ENCODE measurements at places on chromosomes 6 and 20.

DNA sequence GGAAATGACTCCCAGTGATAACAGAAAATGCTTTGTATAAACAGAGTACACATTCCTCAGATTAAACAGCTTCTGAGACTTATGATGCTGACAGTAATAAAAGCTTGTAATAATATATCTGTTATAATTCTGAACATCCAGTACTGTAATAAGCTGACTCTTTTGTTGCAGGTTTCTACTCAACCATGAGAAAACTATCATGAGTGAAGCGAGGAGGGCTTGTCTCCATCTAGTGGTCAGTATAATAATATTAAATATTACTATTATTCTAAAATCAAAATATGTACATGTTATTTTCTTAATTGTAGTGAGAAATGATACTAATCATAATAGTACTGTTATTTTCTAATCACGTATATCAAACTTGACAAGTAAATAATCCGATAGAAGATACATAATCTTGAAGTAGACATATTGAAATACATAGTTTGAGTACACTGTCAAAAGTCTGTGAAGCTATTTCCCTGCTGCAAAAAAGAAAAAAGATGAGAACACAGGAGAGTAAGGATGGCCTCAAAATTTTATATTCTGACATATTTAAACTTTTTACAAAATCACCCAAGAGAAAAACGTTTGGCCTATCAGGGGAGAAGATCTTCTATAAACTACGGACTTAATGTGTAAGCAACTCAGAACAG, 183.1 kb downstream of the MOXD1 start:
- no peak for DNase-seq

DNA sequence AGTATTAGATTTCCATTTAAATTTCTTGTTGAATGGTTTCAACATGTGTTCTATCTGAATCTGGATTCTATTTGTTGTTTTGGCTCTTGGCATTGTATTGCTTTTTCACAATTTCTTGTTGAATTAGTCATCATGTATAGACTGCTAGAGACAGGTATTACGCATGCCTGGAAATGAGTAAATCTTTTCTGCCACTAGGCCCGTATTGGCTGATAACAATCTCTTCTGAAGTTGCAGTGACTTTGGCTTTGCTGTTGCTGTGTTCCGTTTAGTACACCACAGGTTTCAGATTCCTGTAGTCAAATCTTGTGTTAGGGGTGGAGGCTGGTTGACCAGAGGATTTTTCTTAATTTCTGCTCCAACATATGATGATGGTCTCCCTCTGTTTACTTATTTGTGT, 1339.4 kb downstream of the GRIK2 start:
- DNase-seq: no peak

DNA sequence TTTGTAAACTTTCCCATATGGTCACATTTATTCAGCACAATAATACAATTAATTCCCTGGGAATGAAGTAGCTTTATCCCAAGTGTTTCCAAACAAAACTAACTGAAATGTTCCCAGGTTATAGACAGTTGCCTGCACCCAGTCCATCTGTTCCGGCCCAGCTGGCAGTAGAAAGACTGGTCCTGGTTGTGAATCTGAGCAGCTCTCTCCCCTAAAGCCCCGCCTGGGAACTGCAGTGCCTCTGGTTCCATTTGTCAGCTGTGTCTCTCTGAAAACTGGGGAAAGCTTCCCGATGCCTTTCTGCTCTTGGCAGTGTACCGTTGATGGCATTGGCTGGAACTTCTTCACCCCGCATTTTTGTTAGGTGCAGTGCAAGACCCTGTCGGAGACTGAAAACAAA, 8.7 kb downstream of the MTHFD1L start:
- DNase-seq: no peak

GRCh38 chr6:128696691-128697689, 176.6 kb upstream of the PTPRK start:
- no peak for DNase-seq

DNA sequence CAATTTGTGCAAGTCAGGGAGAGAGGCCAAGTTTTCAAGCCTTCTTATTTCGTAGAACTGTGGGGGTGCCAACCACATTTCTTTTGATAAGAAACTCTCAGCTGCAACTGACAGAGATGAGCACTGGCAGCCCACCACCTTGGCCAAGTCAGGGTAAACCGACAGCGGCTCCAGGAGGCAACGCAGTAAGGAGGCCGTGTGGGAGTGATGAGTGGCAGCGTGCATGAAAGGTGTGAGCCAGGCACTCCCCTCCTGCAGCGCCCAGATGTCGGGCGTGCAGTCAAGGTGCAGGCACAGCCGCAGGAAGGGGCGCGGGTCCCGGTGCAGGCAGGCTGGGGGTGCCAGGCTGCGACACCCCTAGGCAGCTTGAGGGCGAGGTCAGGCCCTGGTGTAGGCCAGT, 49.2 kb upstream of the HDAC2 start:
- no peak for DNase-seq

- no peak for DNase-seq
Observed at GRCh38 chr6:157533048-157533871, 152.3 kb downstream of the ZDHHC14 start.

- DNase-seq: no peak
Observed at GRCh38 chr6:130978660-130979396, 84.2 kb downstream of the EPB41L2 start.

GRCh38 chr20:37741055-37741454, 47.2 kb downstream of the CTNNBL1 start:
- no peak for DNase-seq

Measured in CD4-positive, alpha-beta T cell treated with Interleukin-17A for 1 hour (primary cell).